ENCODE measurements at places on chromosomes 2 and 18. TPM values are rescaled to one million over a fixed set of nuclear protein-coding genes. Genes with fewer than 3 reads are reported as not detected.

LIPG gene
- polyA plus RNA-seq: 0.30 TPM

DNA sequence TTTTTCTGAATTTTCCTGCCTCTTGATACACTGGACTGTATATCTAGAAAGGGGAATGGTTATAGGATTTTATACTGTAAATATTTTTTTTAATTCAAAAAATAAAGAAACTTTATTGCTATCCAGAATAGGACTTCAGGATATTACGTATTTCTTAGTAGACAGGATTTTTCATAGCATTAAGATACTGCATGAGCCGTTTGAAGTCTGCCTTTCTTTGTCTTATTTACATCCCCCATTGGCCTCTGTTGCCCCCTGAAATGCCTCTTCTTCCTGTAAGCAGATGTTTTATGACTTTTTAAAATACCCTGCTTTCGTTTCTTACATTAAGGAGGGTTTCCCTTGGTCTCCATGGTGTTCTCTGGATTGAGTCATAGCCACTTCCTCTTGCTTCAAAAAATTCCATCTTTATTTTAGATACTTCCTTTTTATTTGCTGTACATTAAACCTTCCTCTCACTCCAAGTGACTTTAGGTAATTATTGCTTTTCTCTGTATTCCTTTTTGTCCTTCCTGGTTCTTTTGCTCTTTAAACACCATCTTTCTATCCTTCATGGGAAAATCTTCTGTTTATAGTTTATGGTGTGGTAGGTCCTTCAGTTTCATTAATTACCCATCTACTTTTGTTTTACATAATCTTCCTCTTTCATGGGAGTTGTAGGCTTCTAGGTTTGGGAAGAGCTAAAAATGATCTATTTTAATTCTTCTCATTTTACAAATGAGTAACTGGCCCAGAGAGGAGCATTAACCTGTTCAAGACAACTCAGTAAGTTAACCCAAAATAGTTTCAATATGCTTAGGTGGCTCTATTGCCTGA lies 72.6 kb downstream of the ZNF532 start:
- peak; percentile 54 for DNase-seq

GRCh38 chr2:45891719-45892424 lies 240.4 kb downstream of the PRKCE start:
- peak; percentile 34 for DNase-seq

GRCh38 chr2:164839914-164840457 lies 1.6 kb downstream of the COBLL1 start:
- DNase-seq: peak; percentile 56

GRCh38 chr2:223634238-223634637 lies 32.1 kb upstream of the SCG2 start:
- no peak for DNase-seq
